ENCODE measurements at places on chromosomes 2 and 18. TPM values are rescaled to one million over a fixed set of nuclear protein-coding genes. Genes with fewer than 3 reads are reported as not detected.

NYAP2 gene
- not detected for polyA plus RNA-seq

MALT1 gene
- 5.4 TPM for polyA plus RNA-seq

ALK gene
- not detected for polyA plus RNA-seq

TDRD15 gene
- polyA plus RNA-seq = not detected
